ENCODE measurements at places on chromosomes 13 and 19. TPM values are rescaled to one million over a fixed set of nuclear protein-coding genes. Genes with fewer than 3 reads are reported as not detected.

Gene PRSS57
- not detected for total RNA-seq

Gene HIPK4
- not detected for total RNA-seq

Gene EEF1AKMT1
- 8.7 TPM for total RNA-seq

Gene GNG8
- not detected for total RNA-seq

Gene CGB8
- total RNA-seq, result not detected

Gene KL
- 0.12 TPM for total RNA-seq

Gene SLC5A5
- not detected for total RNA-seq

Gene ATP4A
- total RNA-seq, result not detected

Gene OR7E24
- total RNA-seq, result not detected

DNA sequence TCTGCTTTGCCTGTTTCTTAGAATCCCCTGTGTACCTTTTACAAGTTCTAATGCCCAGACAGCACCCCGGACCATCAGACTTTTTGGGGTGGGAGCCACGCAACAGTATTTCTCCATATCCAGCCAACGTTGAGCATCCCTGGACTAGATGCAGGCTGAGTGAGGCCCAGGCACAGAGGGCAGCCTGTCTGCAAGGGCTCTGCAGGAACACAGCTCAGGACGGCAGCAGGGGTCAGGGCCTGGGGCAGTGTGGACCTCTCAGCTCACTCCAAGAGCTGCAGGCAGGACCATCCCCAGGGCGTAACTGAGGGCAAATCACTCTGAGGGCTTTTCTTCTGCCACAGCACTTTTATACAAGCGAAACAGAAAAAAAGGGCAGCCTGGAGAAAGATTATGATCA lies 95.8 kb downstream of the DNAJC15 start:
- no peaks in the 10 kb centered on the region for H3K4me1 ChIP-seq
- no peaks in the 10 kb centered on the region for H3K36me3 ChIP-seq
- H3K27ac ChIP-seq, result no peak overlapping the region
- H3K4me3 ChIP-seq, result no peak overlapping the region
- H3K27me3 ChIP-seq, result no peaks in the 10 kb centered on the region
- DNase-seq, result no peak

- H3K36me3 ChIP-seq, result peaks cover 20% of the 10 kb centered on the region
- no peaks in the 10 kb centered on the region for H3K27me3 ChIP-seq
- H3K27ac ChIP-seq, result no peak overlapping the region
- DNase-seq, result peak; percentile 45
Measured at GRCh38 chr19:58229255-58229639, 533 bp downstream of the ZNF544 start.

- no peak overlapping the region for H3K27ac ChIP-seq
- no peak overlapping the region for H3K4me3 ChIP-seq
- H3K4me1 ChIP-seq, result peaks cover 32% of the 10 kb centered on the region
- no peak for DNase-seq
- no peaks in the 10 kb centered on the region for H3K36me3 ChIP-seq
- no peaks in the 10 kb centered on the region for H3K27me3 ChIP-seq
Measured at GRCh38 chr19:56111601-56112312, 9.3 kb downstream of the ZNF787 start.

GRCh38 chr13:108408672-108409071 lies 139.2 kb downstream of the TNFSF13B start:
- no peaks in the 10 kb centered on the region for H3K27me3 ChIP-seq
- no peaks in the 10 kb centered on the region for H3K4me1 ChIP-seq
- no peak overlapping the region for H3K27ac ChIP-seq
- DNase-seq, result no peak
- no peak overlapping the region for H3K4me3 ChIP-seq

DNA sequence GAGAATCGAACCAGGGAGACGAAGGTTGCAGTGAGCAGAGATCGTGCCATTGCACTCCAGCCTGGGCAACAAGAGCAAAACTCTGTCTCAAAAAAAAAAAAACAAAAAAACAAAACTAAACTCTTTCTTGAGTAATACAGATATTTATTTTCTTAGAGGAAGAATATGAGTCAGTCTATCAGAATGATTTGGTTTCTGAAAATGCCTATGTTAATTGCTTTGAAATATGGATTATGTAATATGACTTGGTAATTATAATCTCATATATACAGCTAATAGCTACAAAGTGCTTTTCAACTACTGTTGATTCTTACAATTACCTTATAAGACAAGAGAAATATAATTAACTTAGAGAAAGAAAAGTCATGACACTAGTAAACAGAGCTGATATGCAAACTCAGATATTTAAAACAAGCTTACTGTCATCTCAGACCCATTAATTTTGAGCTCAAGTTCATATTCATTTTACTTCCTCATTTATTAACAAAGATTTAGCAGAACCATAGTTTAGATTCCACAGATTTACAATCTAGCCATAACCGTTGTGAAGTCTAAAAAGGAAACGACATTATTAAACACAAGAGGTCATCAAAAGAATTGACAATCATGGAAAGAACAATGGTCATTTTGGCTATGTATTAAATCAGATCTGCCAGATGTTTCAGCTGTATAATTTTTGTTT lies 88.0 kb downstream of the TBC1D4 start:
- no peak for DNase-seq
- H3K4me3 ChIP-seq, result no peak overlapping the region
- no peaks in the 10 kb centered on the region for H3K36me3 ChIP-seq
- no peak overlapping the region for H3K27ac ChIP-seq
- H3K27me3 ChIP-seq, result no peaks in the 10 kb centered on the region

DNA sequence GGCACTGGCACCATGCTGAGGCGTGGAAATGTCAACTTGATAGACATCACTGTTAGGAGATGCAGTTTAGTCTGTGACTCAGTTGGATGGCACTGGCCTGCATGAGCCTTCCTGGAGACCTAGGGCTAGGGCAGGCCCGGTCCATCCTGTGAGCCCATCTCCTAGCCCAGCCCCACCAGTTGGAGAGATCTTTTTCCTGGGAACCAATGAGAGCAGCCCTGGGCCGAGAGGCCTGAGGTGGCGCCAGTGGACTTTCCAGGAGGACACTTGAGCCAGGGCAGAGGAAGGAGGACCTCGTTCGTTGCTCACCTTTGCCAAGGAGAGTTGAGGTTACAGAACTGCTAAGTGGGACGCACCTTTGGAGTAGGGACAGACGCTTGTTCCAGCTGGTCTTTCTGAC lies 100.5 kb upstream of the TEX29 start:
- H3K4me3 ChIP-seq, result no peak overlapping the region
- peaks cover 8% of the 10 kb centered on the region for H3K36me3 ChIP-seq
- no peaks in the 10 kb centered on the region for H3K4me1 ChIP-seq

GRCh38 chr13:96958286-96958891 lies 35.9 kb downstream of the OXGR1 start:
- H3K27ac ChIP-seq, result no peak overlapping the region
- H3K27me3 ChIP-seq, result peaks cover 5% of the 10 kb centered on the region
- no peaks in the 10 kb centered on the region for H3K36me3 ChIP-seq
- H3K4me1 ChIP-seq, result no peaks in the 10 kb centered on the region

DNA sequence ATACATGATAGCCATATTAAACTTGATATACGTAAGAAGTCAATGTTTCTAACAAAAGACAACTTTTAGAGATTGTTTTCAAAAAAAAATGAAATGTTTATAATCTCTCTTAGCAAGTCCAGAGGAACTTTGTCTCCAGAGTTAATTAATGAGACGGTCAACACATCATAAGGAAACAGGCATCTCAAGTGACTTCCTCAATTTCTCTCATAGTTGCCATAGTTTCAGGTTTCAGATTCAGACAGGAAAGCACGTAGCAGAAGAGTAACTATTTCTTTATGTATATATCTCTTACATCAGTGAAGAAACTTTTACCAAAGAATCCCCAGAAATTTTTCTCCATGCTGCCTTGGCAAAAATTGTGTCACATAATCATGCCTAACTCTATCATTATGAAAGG lies 159.6 kb upstream of the ATXN8OS start:
- no peak overlapping the region for H3K4me3 ChIP-seq
- H3K27me3 ChIP-seq, result no peaks in the 10 kb centered on the region
- DNase-seq, result peak; percentile 78
- H3K36me3 ChIP-seq, result no peaks in the 10 kb centered on the region

GRCh38 chr19:57031106-57031505 lies 88.7 kb upstream of the USP29 start:
- no peaks in the 10 kb centered on the region for H3K36me3 ChIP-seq
- H3K27me3 ChIP-seq, result no peaks in the 10 kb centered on the region
- no peak for DNase-seq

- H3K4me1 ChIP-seq, result peaks cover 5% of the 10 kb centered on the region
- H3K27me3 ChIP-seq, result peaks cover 26% of the 10 kb centered on the region
- peak; percentile 54 for DNase-seq
- peak overlapping the region; percentile 6 for H3K4me3 ChIP-seq
- no peaks in the 10 kb centered on the region for H3K36me3 ChIP-seq
Measured at GRCh38 chr19:58355908-58356765, 2.8 kb upstream of the A1BG start.

DNA sequence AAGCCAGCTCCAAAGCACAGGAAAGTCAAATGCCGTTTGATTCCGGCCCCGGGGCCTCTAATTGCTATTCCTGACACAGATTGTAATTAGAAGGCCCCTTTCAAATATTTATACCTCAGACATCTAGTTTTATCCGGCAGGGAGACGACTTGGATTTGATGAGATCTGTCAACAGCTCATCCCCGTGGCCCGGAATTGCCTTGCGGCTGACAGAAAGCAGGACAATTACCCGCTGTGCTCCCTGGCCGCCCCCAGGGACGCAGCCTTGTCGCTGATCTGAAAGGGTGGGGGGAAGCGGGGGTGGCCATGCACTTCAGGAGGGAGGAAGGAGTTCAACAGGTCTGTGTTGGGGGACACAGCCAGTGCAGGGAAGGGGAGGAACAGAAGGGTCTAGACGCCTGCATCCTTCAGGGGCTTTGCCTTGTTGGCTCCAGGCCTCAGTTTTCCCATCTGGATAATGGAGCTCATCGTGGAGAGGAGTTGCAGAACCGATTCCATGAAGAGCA lies 1.8 kb upstream of the SHD start:
- peaks cover 19% of the 10 kb centered on the region for H3K27me3 ChIP-seq
- no peak for DNase-seq
- no peaks in the 10 kb centered on the region for H3K4me1 ChIP-seq
- no peak overlapping the region for H3K4me3 ChIP-seq
- H3K27ac ChIP-seq, result no peak overlapping the region
- H3K36me3 ChIP-seq, result no peaks in the 10 kb centered on the region

- DNase-seq, result no peak
- H3K36me3 ChIP-seq, result peaks cover 5% of the 10 kb centered on the region
- peaks cover 23% of the 10 kb centered on the region for H3K4me1 ChIP-seq
- no peaks in the 10 kb centered on the region for H3K27me3 ChIP-seq
- H3K27ac ChIP-seq, result no peak overlapping the region
- no peak overlapping the region for H3K4me3 ChIP-seq
Measured at GRCh38 chr19:3667037-3667638, 33.1 kb downstream of the PIP5K1C start.

GRCh38 chr13:76939215-76939614 lies 9.1 kb upstream of the ACOD1 start:
- H3K4me3 ChIP-seq, result no peak overlapping the region
- no peaks in the 10 kb centered on the region for H3K27me3 ChIP-seq
- H3K27ac ChIP-seq, result no peak overlapping the region
- no peaks in the 10 kb centered on the region for H3K4me1 ChIP-seq
- H3K36me3 ChIP-seq, result no peaks in the 10 kb centered on the region

GRCh38 chr13:112700291-112701060 lies 10.6 kb downstream of the ATP11A start:
- DNase-seq, result no peak
- no peak overlapping the region for H3K4me3 ChIP-seq
- H3K36me3 ChIP-seq, result no peaks in the 10 kb centered on the region
- H3K27me3 ChIP-seq, result no peaks in the 10 kb centered on the region

GRCh38 chr13:47454986-47455385 lies 546.1 kb downstream of the SUCLA2 start:
- no peak for DNase-seq
- H3K27me3 ChIP-seq, result no peaks in the 10 kb centered on the region
- no peak overlapping the region for H3K4me3 ChIP-seq
- H3K4me1 ChIP-seq, result no peaks in the 10 kb centered on the region

GRCh38 chr19:907183-907853 lies 5.7 kb downstream of the R3HDM4 start:
- no peak overlapping the region for H3K4me3 ChIP-seq
- H3K36me3 ChIP-seq, result no peaks in the 10 kb centered on the region
- H3K27me3 ChIP-seq, result no peaks in the 10 kb centered on the region
- no peak overlapping the region for H3K27ac ChIP-seq
- H3K4me1 ChIP-seq, result peaks cover 6% of the 10 kb centered on the region

Measured in endothelial cell of umbilical vein (primary cell).